Transverse colon (tissue), 4 donors: ENCODE measurements at places on chromosomes 11 and 22.

DNA sequence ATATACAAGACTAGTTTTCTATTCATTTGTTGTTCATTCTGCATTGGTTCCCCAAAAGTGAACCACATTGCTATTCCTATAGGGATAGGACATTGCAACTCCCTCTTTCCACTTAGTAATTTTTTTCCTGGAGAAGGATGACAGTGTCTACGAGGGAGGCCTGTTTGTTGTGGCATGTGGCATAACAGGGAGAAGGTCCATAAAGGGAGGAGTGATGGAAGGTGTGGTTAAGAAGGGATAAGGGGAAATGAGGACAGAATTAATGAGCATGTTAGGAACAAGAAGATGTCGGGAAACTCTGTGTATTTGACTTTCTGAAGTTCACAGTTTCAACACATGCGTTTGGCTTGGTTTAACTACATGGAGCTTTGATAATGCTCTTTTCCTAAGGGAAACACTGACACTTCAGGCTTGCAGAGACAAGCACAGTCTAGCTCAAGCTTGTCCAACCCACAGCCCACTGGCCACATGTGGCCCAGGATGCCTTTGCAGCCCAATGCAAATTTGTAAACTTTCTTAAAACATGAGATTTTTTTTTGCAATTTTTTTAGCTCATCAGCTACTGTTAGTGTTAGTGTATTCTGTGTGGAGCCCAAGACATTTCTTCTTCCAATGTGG is 149.7 kb downstream of the TRPC6 start:
- DNase-seq = no peak

DNA sequence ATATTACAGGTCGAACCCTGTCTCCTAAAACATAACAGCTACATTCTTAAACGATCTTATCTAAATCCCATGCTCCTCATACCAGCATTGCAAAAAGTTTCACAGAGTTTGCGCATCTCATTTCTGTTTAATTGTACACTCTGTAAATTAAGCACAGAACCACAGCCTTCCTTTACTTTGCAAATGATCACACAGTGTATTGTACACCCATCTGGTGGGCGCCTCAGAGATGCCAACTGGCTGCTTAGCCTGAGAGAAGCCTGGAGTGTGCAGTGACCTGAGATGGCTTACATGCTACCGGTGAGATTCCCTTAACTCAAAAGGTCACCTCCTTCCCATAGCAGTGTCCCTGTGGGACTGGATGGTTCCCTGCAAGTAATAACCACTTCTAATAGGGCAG is 1077.3 kb downstream of the OPCML start:
- DNase-seq = no peak

DNA sequence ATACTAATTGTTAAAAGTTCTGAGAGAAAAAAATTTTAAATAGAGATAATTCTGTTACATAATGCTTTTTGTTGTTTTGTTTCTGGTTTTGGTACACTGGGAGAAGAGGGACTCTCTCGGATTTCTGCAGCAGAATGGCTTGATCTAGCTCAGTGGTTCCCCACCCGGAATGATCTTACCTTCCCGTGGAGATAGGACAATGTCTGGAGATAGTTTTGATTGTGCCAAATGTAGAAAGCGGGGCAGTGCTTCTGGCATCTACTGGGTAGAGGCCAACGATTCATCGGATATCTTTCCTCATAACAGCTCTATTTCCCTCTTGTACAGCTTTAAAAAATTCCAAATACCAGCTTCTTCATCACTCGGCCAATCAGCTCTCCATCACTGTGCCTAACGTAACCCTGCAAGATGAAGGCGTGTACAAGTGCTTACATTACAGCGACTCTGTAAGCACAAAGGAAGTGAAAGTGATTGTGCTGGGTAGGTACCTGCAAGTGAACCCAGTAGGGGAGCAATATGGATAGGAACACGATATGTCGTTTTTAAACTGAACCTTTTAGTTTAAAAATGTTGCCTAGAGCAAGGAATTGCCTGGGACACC is 13.2 kb downstream of the CRTAM start:
- DNase-seq = no peak

DNA sequence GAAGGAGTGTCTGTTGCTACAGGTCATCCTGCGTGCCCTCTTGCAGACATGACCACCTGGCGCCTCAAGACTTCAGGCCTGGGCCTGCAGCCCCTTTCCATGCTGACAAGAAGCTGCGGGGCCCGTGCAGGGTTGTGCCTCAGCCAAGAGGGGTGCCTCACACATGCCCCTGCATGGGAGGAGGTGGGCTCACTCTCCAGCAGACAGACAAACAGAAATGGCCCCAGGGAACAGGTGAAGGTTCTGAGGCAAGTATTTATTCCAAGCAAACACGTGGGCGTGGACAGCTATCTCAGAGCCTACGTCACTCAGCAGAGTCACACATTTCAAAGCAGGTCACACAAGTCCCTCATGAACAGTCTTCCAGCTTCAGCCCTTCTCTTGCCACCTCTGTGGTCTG is 5.9 kb upstream of the SYCE3 start:
- DNase-seq = peak; percentile 49

- DNase-seq = no peak
These were observed 1.6 kb downstream of the SLC22A24 start for GRCh38 chr11:63142459-63142858.

GRCh38 chr11:4658629-4659445 is 15.1 kb downstream of the OR51E1 start:
- no peak for DNase-seq

DNA sequence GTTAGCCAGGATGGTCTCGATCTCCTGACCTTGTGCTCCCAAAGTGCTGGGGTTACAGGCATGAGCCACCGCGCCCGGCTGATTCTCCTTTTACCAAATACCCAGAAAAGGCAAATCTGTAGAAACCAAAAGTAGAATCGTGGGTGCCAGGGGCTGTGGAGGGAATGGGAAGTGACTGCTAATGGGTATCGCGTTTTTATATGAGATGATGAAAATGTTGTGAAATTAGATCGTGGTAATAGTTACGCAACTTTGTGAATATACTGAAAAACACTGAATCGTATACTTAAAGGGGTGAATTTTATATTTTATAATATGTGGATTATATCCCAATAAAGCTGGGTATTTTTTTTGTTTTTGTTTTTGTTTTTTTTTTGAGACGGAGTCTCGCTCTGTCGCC is 48.2 kb upstream of the CREB3L1 start:
- DNase-seq = no peak

DNA sequence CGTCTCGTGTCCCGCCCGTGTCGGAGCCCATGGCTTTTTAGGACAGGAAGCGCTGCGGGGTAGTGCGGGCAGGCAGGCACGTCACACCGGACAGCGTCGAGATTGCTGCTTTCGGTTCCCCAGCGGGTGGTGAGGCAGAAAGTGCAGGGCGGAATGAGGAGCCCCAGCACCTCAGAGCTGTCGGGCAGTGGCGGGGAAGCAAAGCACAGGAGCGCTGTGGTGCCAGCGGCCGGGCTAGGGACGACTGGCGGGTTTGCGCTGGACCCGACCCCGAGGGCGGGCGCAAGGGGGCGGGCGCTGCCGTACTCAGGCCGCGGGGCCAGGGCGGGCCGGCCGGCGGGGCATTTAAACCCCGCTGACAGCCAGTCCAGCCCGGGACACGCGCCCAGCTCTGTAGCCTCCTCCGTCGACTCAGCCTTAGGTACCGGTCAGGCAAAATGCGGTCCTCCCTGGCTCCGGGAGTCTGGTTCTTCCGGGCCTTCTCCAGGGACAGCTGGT is at the start of gene SLC37A2:
SLC37A2 (plus strand) TSS at position 375 of the 498 bp plus-strand sequence; CDS start at position 438, 63 bp downstream.
- DNase-seq = peak; percentile 73

- DNase-seq = no peak
These were observed 196.5 kb downstream of the FAM76B start for GRCh38 chr11:95593111-95593510.

DNA sequence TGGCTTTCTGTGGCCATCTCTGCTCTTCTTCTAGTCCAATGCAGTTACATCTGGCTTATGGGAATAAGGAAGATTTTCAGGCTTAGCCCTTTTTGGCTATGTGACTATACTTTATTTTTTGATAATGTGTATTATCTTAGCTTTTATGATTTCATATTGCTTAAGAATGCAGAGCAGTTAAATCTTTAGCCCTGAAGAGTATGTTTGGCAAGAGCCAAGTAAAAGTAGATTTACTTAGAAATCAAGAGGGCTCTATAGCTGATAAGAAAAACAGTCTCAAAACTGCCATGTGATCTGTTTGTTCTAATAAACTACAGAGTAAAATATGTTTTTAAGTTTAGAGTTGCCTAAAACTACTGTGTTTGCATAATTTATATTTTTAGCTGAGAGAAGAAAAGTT is 61.2 kb downstream of the RNF169 start:
- DNase-seq = no peak

DNA sequence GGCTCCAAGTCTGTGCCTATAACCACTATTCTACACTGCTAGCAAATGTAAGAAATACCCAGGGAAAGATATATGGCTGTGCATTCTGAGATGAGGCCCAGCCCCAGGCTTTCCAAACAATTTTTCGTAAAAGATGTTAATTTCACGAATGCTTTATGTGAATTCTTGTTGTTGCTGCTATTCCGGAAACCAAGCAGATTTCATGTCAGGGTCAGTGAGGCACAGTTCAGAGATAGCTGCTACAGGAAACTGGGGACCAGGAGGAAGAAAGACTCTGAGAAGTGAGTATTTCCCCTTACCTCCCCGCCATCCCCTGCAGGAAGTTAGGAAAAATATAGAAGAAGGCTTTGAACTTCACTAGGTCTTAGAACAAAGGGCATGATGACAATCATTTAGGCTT is 84.7 kb upstream of the TP53I11 start:
- DNase-seq = no peak

GRCh38 chr11:134837166-134837886 is 425.3 kb upstream of the B3GAT1 start:
- DNase-seq = no peak

DNA sequence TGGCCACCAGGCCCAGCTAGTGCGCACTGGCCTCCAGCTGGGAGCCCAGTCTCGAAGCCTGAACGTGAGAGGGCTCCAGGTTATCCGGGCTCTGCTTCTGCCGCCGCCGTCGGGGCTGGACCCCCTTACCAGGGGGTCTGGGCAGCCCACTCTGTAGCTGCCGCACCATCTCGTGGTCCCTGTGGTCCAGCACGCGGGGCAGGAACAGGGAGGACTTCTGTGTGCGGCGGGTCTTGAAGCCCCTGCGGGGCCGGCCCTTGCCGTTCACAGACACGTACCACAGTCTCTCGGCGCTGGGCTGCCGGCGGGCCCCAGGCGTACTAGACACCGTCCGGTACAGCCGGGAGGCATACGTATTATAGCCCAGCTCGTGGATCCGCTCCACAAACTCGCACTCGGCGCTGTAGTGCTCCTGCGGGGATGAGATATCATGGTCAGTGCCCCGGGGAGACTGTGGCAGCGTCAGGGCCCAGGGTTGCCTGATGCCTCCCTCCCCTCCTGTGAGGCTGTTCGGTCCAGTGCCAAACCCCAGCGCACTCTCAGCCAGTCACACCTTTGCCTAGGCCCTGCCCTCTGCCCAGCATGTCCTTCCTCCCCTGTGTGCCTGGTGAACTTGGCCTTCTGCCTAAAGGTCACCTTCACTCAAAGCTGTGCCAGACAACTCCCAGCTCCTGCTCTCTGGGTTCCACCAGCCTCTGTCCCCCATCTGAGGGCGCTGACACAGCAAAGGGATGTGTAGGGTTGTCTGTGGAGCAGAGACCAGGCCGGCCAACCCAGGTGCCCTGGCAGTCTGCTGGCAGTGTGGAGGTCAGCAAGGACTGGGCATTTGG is 8.7 kb downstream of the FGF3 start:
- no peak for DNase-seq

- DNase-seq = peak; percentile 30
These were observed 11.3 kb downstream of the VPS37C start for GRCh38 chr11:61149624-61150615.

GRCh38 chr11:9615031-9615451 is 41.6 kb downstream of the WEE1 start:
- no peak for DNase-seq
